ENCODE measurements at places on chromosomes 7 and 10. TPM values are rescaled to one million over a fixed set of nuclear protein-coding genes. Genes with fewer than 3 reads are reported as not detected.

- peaks cover 5% of the 10 kb centered on the region for H3K4me1 ChIP-seq
- DNase-seq, result no peak
- H3K27me3 ChIP-seq, result no peaks in the 10 kb centered on the region
- no peaks in the 10 kb centered on the region for H3K36me3 ChIP-seq
- no peak overlapping the region for H3K27ac ChIP-seq
- no peak overlapping the region for H3K4me3 ChIP-seq
Measured at GRCh38 chr10:28155726-28156125, 147.1 kb downstream of the MPP7 start.

- H3K4me1 ChIP-seq, result no peaks in the 10 kb centered on the region
- H3K4me3 ChIP-seq, result no peak overlapping the region
- no peak overlapping the region for H3K27ac ChIP-seq
- H3K27me3 ChIP-seq, result no peaks in the 10 kb centered on the region
- no peak for DNase-seq
Measured at GRCh38 chr10:43900571-43900970, 251.9 kb upstream of the ZNF32 start.

- no peak overlapping the region for H3K27ac ChIP-seq
- no peak for DNase-seq
- peaks cover 31% of the 10 kb centered on the region for H3K4me1 ChIP-seq
- H3K4me3 ChIP-seq, result no peak overlapping the region
- H3K27me3 ChIP-seq, result no peaks in the 10 kb centered on the region
Measured at GRCh38 chr10:652233-652632, 37.2 kb downstream of the DIP2C start.

GRCh38 chr7:124790645-124791044, 25.1 kb upstream of the GPR37 start:
- DNase-seq, result no peak
- no peaks in the 10 kb centered on the region for H3K36me3 ChIP-seq
- no peak overlapping the region for H3K27ac ChIP-seq
- no peaks in the 10 kb centered on the region for H3K27me3 ChIP-seq

- H3K4me1 ChIP-seq, result no peaks in the 10 kb centered on the region
- H3K27me3 ChIP-seq, result no peaks in the 10 kb centered on the region
- H3K4me3 ChIP-seq, result no peak overlapping the region
- no peaks in the 10 kb centered on the region for H3K36me3 ChIP-seq
Measured at GRCh38 chr10:128298587-128298986, 172.4 kb upstream of the MKI67 start.

GRCh38 chr10:70331486-70332268, 47.9 kb upstream of the NPFFR1 start:
- H3K36me3 ChIP-seq, result no peaks in the 10 kb centered on the region
- H3K27me3 ChIP-seq, result no peaks in the 10 kb centered on the region
- no peak overlapping the region for H3K4me3 ChIP-seq
- H3K4me1 ChIP-seq, result peaks cover 66% of the 10 kb centered on the region

- DNase-seq, result no peak
- H3K27me3 ChIP-seq, result no peaks in the 10 kb centered on the region
- H3K27ac ChIP-seq, result no peak overlapping the region
- H3K36me3 ChIP-seq, result no peaks in the 10 kb centered on the region
- no peak overlapping the region for H3K4me3 ChIP-seq
Measured at GRCh38 chr7:145643981-145644380, 472.6 kb upstream of the CNTNAP2 start.

GRCh38 chr7:6579446-6579845, 2.2 kb downstream of the ZDHHC4 start:
- peaks cover 8% of the 10 kb centered on the region for H3K36me3 ChIP-seq

DNA sequence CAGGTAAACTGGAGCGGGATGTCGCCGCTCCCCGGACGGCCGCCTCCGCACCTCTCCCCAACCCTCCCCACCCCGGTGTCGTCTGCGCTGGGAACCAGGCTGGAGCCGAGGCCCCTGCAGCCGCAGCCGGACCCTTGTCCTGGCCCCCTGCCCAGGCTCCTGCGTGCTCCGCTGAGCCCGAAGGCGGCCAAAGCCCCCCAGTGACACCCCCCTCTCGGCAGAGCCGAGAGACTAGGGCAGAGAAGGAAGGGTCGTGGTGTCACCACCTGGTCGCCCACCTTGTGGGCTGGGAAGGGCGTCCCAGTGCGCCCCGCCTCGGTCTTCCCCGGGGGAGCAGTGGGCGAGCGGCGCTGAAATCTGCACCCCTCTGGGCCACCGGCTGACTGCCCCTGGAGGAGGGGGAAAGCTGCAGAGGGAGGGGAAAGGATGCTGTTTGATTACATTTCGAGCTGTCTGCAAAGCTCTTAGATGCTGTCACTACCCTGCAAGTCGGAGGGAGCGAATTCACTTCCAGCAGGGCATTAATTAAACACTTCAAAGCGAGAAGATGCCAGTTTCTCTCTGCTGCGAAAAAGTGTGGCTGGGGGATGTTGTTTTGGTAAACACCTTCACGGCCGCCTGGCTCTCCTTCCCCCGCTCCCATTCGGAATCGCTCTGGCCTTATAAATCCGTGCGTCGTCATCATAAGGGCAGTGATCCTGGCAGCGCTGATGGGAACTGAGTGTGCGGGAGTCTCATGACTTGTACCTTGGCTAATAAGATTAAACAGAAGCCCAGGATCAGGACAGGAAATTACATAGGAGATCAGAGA, 622 bp downstream of the DYNC1I1 start:
- DNase-seq, result peak; percentile 38
- peak overlapping the region; percentile 69 for H3K27ac ChIP-seq
- H3K4me3 ChIP-seq, result peak overlapping the region; percentile 77
- no peaks in the 10 kb centered on the region for H3K4me1 ChIP-seq
- H3K27me3 ChIP-seq, result no peaks in the 10 kb centered on the region

- H3K4me1 ChIP-seq, result peaks cover 8% of the 10 kb centered on the region
- peaks cover 5% of the 10 kb centered on the region for H3K36me3 ChIP-seq
- DNase-seq, result no peak
- H3K4me3 ChIP-seq, result no peak overlapping the region
- H3K27ac ChIP-seq, result no peak overlapping the region
- H3K27me3 ChIP-seq, result no peaks in the 10 kb centered on the region
Measured at GRCh38 chr10:6601246-6601805, 21.2 kb upstream of the PRKCQ start.

GRCh38 chr10:112244197-112244596, 39.0 kb upstream of the TECTB start:
- H3K36me3 ChIP-seq, result no peaks in the 10 kb centered on the region
- no peak overlapping the region for H3K4me3 ChIP-seq

- no peaks in the 10 kb centered on the region for H3K27me3 ChIP-seq
- H3K4me1 ChIP-seq, result no peaks in the 10 kb centered on the region
- no peak for DNase-seq
- H3K27ac ChIP-seq, result no peak overlapping the region
Measured at GRCh38 chr7:69864822-69865221, 266.5 kb downstream of the AUTS2 start.

- H3K27me3 ChIP-seq, result no peaks in the 10 kb centered on the region
- no peak for DNase-seq
- no peak overlapping the region for H3K27ac ChIP-seq
- H3K4me1 ChIP-seq, result no peaks in the 10 kb centered on the region
Measured at GRCh38 chr7:3068530-3068929, 24.9 kb upstream of the CARD11 start.

DNA sequence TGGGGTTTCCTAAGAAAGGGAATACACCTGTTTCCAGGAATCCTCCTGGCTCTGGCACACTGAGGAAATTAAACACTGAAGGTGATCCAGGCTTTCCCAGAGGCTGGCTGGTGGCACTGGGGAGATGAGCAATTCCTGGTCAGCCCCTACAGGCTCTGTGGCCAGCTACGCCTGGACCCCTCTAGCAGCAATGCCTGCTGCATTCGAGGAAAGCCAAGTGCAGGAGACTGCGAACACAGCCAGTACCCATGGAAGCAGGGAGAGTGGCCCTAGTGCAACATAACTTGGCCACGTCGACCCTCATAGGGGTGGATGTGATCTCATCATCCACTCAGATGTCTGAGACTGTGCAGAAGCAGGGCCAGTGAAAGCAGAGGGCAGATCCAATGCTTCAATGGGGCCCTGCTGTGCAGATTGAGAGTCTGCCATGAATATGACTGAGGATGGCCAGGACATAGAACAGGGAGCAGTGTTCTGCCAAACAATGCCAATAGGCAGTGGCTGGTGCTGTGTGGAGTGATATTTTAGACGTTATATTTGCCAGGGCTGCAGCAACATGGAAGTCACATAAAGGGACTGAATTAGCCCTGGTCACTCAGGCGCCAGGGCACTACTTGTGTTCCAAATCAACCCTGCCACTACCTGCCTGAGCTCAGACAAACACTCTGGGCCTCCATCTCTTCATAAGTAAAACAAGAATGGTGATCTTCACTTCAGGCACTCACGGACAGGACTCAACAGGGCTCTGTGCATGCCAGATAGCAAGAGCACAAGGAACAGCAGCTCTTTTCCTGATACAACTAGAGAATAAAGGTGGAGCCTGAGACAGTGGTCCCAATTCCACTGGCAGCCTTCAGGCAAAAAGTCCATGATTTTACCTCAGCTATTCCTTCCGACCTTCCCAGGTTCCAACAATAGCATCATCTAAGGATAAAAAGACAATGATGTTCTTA, 2.4 kb downstream of the ZNF488 start:
- H3K4me3 ChIP-seq, result no peak overlapping the region
- H3K36me3 ChIP-seq, result no peaks in the 10 kb centered on the region
- H3K27ac ChIP-seq, result no peak overlapping the region
- no peaks in the 10 kb centered on the region for H3K27me3 ChIP-seq

DNA sequence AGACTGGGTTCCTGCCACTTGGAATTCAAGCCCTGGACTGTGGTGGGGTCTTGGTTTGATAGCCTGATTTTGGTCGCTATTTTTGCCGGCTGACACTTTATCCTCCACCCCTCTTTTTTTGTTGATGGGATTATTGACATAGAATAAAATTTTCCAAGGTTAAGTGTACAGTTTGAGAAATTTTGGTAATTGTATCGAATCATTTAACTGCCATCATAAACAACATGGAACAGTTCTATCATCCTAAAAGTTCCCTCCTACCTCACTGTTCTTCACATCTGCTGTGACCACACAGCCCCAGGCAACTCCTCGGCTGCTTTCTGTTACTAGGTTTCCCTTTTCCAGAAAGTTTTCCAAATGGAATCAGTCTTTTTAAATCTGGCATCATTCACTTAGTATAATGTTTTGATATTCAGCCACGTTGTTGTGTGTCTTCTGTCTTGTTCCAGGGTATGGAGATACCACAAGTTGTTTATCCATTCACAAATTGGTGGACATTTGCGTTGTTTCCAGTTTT, 50.6 kb upstream of the STEAP1B start:
- peaks cover 13% of the 10 kb centered on the region for H3K27me3 ChIP-seq
- no peaks in the 10 kb centered on the region for H3K4me1 ChIP-seq
- no peaks in the 10 kb centered on the region for H3K36me3 ChIP-seq

DNA sequence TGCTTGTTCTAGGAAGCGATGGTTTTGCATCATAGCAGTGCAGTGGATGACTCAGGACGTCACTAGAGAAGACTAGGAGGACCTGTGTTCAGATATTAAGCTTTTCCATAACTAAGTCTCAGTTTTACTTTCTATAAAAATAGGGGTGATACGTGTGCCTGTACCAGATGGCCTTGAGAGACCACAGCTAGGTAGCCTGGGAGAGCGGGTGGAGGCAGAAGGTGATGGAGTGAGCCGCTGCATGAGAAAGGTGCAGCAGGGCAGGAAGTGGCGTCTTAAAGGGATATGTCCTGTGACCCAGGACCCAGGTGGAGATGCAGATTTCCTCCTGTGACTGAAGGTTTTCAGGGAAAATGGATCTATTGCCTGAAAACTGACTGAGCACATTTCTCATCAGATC, 304.9 kb downstream of the CDC14C start:
- H3K4me1 ChIP-seq, result no peaks in the 10 kb centered on the region
- no peak for DNase-seq

- H3K36me3 ChIP-seq, result no peaks in the 10 kb centered on the region
- no peak overlapping the region for H3K4me3 ChIP-seq
- no peak overlapping the region for H3K27ac ChIP-seq
- H3K27me3 ChIP-seq, result no peaks in the 10 kb centered on the region
- no peak for DNase-seq
Measured at GRCh38 chr10:74644738-74645137, 181.7 kb upstream of the KAT6B start.

- no peak for DNase-seq
- H3K36me3 ChIP-seq, result no peaks in the 10 kb centered on the region
- no peaks in the 10 kb centered on the region for H3K27me3 ChIP-seq
- H3K4me1 ChIP-seq, result peaks cover 10% of the 10 kb centered on the region
- no peak overlapping the region for H3K27ac ChIP-seq
Measured at GRCh38 chr7:38306914-38307313, 33.5 kb upstream of the TARP start.

- H3K27ac ChIP-seq, result no peak overlapping the region
- DNase-seq, result no peak
- no peak overlapping the region for H3K4me3 ChIP-seq
- no peaks in the 10 kb centered on the region for H3K36me3 ChIP-seq
- H3K27me3 ChIP-seq, result no peaks in the 10 kb centered on the region
Measured at GRCh38 chr7:27840760-27841364, 100.9 kb downstream of the TAX1BP1 start.

DNA sequence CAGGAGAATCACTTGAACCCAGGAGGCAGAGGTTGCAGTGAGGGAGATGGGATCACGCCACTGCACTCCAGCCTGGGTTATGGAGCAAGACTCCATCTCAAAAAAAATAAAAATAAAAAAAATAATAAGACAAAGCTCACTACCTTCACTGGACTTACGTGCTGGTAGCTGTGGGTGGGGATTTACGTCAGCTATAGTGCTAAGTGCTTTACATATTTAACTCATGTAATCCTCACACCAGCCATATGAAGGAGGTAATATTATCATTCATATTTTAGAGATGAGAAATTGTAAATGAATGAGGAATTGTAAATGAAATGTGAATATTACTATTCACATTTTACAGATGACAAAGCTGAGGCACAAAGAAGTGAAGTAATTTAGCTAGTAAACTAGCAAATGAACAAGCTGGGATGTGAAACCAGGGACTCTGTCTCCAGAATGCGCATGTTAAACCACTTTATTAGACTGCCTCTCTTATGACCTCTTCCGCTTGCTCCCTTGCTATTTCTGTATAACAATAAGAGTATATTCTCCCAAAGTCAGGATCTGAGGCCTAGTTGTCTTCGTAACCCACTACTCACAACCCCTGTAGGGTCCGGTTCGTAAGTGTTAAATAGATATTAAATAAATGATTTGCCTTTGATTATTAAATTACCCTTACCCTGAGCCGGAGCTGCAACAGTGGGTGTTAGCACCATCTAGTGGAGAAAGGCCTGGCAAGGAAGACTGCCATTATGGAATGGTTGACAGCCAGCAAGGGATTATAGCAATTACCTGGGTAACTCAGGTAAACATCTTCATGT, 70.2 kb downstream of the HTR7 start:
- no peak for DNase-seq
- no peak overlapping the region for H3K27ac ChIP-seq
- no peaks in the 10 kb centered on the region for H3K27me3 ChIP-seq
- no peak overlapping the region for H3K4me3 ChIP-seq
- H3K36me3 ChIP-seq, result no peaks in the 10 kb centered on the region
- no peaks in the 10 kb centered on the region for H3K4me1 ChIP-seq

ADARB2 gene
- 0.07 TPM for total RNA-seq

TMEM236 gene
- total RNA-seq, result 0.98 TPM

LRRN3 gene
- total RNA-seq, result 11.7 TPM

AKR1C2 gene
- 354 TPM for total RNA-seq

PDE1C gene
- 1.2 TPM for total RNA-seq

INHBA gene
- 0.62 TPM for total RNA-seq

MMD2 gene
- total RNA-seq, result not detected

Measured in gastrocnemius medialis (tissue), 4 donors.